ENCODE measurements at places on chromosomes 11 and 22.
A peak's percentile ranks its signal among the peaks of the same experiment; 100 is the strongest.

- DNase-seq = no peak
Measured at GRCh38 chr11:11770296-11770695, 71.5 kb upstream of the USP47 start.

DNA sequence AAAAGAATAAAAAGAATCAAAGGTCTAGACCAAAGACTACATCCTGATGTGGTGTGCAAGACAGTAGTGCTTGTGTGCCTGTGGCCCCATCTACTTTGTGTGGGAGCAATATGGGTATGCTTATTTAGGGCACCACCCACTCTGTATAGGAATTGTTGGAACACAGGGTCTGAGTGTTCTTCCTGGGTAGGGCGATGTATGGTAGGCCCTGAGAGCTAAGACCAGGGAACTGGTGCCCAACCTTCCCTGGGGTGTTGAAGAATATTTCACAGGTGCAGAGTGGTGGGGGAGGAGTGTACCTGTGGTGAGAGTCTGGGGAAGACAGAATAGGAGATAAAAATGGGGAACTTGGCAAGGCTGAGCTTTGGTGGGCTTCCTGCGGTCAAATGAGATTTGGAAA lies 41.9 kb downstream of the MICAL2 start:
- DNase-seq = no peak

- DNase-seq = no peak
Measured at GRCh38 chr11:74327076-74327475, 15.6 kb upstream of the P4HA3 start.

- no peak for DNase-seq
Measured at GRCh38 chr11:72038491-72038890, 39.8 kb downstream of the IL18BP start.

DNA sequence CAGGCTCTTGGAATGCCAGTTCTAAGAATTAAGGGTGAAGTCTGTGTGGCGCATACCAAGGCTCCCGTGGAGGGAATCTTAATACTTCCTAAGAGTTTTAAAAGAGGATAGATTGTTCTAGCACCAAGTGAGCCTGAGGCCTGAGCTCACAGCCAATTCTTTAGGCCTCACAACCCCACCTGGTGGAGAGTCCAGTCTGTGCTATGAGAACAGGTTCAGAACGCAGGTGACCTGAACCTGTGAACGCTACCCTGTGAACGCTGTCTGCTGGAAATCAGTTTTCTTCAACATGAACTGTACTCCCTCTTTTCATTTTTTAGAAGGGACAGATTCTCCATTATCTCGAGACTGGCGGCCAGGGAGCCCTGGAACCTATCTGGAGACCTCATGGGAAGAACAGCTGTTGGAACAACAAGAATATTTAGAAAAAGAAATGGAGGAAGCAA lies 43.2 kb upstream of the DLAT start:
- DNase-seq = peak; percentile 95

DNA sequence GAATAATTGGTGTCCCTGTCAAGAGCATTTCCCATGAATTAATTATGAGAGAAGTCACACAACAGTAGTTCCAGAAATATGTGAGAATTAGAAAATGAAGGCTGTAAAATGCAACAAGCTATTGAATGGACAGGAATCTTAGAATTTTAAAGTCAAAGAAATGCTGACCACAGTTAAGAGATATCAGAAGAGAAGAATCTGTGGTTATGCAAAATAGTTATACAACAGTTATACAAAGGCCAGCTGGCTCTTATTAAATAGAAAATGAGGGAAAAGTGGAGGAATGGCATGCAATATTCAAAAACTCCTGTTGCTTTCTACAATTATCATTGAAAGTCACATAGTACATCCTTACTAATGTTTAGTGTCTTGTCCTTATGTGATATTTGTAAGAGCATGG lies 27.4 kb downstream of the CASP12 start:
- DNase-seq = no peak
